HCT116 (cell line): ENCODE measurements at places on chromosomes 16 and 17.

DNA sequence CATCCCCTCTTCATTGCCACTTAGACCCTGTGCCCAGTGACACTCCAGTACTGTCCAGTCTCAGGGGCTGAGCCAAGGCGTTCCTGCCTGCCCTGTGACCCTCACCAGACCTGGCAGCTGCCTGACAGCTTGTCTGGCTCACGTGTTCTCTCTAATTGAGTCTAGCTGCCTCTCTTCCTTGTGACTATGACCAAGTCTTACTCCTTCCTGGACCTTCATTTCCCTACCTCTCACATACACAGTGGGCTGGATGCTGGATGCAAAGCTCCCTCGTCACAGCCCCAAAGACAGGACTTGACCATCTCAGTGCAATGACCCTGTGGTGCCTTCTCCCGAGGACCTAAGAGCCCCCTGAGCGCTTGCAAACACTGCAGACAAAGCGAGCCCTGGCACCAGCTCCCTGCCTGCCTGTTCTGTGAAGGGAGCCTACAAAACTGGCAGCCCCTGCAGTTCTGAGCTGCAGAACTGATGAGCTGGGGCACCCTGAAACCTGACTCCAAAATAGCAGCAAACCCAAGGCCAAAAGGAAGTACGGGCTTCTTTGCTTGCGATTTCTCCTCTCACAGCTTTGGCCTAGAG, 1.7 kb downstream of the DEXI start:
- DNase-seq, result no peak

- DNase-seq, result no peak
Observed at GRCh38 chr16:21277927-21278706, at the start of gene CRYM. TSS of gene CRYM (minus strand) at chr16:21278290. CDS start at chr16:21278251, 39 bp downstream.

- DNase-seq, result no peak
Observed at GRCh38 chr17:7774055-7774521, 56.5 kb downstream of the DNAH2 start.

DNA sequence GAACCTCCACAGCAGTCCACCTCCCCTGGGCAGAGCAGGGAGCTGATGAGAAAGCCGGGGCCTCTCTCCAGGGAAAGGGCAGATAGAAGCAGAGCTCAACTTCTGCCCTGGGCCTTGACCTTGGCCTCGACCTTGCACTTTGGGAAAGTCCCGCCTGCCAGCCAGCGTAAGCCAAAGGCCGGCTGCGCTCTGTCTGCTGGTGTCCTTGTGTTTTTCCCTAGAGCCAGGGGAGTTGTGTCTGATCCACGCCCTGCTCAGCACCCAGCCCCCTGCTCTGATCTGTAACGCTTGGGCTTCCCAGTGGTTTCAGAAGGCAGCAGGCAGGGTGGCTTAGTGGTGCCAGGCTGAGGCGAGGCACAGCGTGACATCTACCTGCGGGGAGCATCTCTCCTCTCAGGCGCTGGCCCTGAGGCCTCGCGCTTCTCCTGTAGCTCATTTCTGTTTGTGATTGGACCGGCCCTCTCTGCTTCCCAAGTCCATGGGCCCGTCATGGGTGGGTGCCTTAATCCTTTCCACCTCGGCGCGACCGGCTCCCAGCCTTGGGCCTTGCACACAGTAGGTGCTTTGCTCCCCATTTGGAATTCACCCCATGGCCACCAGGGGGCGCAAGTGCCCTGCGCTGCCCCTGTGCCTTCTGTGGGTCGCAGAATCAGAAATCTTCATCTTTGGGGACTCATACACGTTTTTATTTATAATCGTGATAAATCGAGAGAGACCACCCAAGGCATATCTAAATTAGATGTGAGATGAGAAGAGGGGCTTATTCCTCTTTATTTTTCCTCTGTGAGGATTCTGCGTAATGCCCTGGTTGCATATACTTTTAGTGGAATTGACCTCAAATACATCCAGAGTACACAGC, 24.2 kb downstream of the SGSH start:
- no peak for DNase-seq

GRCh38 chr17:37745801-37746426, 1.1 kb upstream of the HNF1B start:
- DNase-seq, result no peak

DNA sequence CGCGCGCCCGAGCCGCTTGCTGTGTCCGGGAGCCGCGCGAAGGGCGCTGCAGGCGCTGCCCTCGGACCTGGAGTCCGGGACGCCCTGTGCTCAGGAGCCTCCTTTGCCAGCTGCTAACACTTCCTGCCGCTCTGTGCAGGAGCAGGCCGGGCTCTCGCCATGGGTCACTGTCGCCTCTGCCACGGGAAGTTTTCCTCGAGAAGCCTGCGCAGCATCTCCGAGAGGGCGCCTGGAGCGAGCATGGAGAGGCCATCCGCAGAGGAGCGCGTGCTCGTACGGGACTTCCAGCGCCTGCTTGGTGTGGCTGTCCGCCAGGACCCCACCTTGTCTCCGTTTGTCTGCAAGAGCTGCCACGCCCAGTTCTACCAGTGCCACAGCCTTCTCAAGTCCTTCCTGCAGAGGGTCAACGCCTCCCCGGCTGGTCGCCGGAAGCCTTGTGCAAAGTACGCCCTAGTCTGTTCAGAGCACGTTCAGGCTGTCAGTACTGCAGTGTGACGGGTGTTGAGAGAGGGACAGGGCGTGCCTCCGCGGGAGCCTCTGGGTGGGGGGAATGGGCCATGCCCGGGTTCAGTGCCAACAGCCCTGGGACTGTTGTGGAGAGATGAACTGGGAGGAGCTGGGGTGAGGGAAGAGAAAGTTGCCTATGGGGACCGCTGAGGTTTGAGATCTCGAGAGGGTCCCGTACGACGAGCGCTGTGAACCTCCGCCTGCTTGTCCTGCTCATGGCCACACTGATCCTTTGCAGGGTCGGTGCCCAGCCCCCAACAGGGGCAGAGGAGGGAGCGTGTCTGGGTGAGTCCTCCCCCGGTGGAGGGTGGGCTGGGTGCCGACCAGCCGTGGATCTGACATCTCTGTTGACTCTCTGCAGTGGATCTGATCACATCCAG, 1.3 kb downstream of the ZNF276 start:
- peak; percentile 56 for DNase-seq

DNA sequence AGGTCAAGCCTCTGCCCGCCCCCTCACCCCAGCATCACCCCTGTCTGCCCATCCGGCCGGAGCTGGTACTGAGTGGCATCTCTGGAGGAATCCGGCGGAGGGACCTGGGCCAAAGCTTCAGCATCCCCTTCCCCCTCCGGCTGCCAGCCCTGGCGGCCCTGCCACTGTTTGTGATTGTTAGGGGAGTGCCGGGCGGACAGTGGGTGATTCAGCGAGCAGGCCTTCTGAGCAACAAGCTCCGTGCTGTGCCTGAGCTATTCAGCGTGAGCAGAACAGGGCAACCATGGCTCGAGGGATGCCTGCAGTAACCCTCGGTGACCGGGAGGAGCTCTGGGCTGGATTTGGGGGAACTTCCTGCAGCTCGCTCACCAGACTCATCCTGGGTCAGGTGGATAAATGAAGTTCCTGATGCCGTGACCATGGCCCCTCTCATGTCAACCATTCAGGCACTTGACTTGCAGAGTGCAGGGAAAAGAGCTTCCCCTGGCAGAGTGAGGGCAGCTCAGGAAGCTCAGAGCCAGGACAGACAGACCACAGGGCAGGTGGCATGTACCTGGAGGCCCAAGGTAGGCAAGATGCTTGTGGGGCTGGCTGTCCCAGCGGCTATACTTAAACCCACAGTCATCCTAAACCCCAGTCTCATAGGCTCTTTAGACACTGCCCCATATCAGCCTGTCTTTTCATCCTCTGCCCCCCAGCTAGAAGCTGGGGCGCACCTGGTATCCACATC, 24.3 kb upstream of the MLKL start:
- DNase-seq, result no peak

- DNase-seq, result no peak
Observed at GRCh38 chr16:79294568-79294967, 306.0 kb downstream of the MAF start.

- DNase-seq, result no peak
Observed at GRCh38 chr17:1347589-1348323, 52.3 kb downstream of the YWHAE start.

GRCh38 chr16:75080205-75081029, 36.2 kb downstream of the LDHD start:
- no peak for DNase-seq

- no peak for DNase-seq
Observed at GRCh38 chr16:66904846-66905632, 13.6 kb downstream of the CDH16 start.

GRCh38 chr16:67399218-67399733, 6.0 kb upstream of the TPPP3 start:
- DNase-seq, result no peak

DNA sequence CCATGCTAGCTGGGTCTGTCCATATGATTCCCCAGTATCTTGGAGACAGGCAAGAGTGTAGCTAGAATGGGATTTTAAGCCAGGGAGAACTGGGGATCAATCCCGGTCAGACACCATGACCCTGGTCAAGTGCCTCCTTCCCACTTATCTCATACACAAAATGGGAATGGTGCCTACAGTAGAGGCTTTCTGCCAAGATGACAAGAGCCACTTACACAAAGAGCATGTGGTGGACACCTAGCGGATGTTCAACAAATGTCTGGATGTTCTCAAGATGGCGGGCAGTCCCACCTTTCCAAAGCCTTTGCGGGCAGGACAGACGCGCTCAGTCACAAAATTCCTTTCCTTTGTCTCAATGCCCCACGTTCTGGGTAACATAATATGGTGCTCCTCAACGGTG, 57.3 kb downstream of the MAF start:
- DNase-seq, result no peak

DNA sequence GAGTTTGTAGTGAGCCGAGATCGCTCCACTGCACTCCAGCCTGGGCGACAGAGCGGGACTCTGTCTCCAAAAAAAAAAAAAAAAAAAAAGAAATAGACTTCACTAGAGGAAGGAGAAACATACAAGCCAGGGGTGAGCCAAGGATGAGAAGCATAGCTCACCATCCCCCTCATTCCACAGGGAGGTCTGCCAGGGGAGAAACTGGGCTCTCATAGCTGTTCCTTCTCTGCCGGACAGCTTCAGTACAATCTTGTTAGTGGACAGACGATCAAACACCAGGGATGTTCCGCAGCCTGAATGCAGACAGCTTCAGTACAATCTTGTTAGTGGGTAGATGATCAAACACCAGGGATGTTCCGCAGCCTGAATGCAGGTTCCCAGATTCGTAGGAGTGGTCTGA, 509.6 kb downstream of the CDH13 start:
- no peak for DNase-seq

DNA sequence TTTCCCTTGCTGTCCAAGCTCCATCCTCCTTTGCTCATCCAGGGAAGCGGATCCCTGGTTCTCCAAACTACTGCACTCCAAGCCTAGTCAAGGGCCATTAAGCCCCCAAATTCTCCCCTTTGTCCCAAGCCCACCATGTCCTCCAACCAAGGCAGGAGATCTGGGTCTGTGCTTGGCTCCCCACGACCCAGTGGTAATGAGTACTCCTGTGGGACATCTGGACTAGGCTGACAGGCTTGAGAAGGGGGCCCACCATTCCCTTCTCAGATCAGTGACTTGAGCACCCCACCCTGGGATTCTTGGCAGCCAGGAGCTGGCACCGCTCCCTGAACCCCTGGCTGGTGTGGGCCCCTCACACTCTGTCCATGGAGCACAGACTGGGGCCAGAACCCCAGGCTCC, 17.1 kb downstream of the OSBPL7 start:
- no peak for DNase-seq

- DNase-seq, result no peak
Observed at GRCh38 chr17:62062302-62062701, 2.8 kb downstream of the MED13 start.

DNA sequence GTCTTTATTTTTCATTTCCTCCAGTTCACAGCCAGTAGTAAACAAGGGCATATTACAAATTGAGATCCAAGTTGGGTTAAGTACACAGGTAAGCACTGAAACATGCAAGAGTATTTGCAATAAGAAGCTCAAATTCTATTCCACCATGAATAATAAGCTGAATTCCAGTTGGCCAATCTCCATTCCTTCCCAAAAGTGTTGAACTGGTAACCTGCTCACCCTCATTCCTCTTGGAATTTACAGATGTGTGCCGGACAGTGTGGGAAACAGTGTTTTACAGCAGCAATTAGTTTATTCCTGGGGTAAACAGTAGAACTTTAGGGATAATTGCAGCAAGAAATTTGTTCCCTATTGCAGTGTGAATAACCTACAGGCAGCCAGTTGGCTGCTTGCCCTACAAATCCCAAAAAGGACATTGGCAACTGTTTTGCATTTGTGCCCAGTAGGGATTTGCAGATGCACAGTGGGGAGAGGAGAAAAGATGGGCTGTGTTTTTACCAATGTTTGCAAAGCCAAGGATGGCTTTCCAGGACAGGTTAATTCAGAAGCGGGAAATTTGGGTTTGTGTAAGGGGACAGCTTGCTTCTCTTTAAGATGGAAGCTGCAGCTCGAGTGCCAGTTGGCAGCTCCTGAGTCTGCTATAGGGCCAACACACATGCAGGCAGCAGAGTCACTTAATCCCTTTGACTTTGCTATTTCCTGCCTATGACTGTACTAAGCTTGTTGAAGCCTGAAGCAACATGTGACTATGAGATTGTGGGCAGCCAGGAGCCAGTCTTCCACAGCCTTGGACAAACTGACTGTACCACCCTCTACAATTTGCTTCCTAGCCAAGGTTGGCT, 318.9 kb downstream of the MAP2K6 start:
- no peak for DNase-seq

DNA sequence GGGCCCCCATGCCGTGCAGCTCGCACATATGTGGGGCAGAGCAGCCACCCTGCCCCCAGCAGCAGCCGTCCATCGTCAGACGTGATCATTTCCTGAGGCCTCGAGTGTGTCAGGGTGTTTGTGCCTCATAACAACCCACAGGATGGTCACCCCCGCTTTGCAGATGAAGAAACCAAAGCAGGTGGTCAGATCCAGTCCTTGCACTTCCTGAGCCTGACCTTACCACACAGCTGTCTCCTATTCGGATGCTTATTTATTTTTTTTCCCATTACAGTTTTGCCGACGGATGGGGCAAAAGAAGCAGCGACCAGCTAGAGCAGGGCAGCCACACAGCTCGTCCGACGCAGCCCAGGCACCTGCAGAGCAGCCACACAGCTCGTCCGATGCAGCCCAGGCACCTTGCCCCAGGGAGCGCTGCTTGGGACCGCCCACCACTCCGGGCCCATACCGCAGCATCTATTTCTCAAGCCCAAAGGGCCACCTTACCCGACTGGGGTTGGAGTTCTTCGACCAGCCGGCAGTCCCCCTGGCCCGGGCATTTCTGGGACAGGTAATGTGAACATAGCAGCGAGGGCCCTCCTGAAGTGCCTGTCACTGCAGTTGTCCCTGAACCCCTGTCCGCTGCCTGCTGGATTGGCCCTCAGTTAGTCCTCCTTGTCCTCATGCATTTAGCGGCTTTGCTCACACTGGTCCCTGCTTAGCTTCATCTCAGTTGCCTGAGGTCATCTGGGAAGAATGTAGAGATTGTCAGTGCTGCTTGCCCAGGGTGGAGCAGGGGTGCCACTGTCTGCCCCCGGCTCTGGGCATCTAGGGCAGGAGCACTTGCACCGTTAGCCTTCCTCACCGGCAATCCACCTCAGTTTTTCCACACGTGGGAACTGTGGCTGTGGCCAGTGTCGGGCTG, 1.4 kb downstream of the MPG start:
- DNase-seq, result no peak

DNA sequence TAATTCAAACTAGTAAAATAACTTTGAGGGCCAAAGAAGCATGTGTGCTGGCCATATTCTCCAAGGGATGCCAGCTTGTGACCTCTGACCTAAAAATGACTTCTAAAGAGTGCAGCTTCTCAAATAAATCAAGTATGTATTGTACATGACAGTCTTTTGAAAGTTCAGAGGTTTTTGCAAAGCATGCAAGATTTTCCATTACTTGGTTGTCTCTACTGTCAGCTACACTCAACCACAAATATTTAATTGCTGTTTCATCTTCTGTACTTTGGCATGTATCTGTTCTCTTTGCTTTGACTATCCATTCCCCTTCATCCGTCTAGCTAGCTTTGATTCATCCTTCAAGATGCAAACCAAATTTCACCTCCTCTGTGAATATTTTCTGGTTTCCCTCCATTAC, 121.9 kb upstream of the HS3ST2 start:
- no peak for DNase-seq
